ENCODE measurements at places on chromosomes 2 and 18. TPM values are rescaled to one million over a fixed set of nuclear protein-coding genes. Genes with fewer than 3 reads are reported as not detected.

GRCh38 chr18:64882896-64883295 lies 734.0 kb upstream of the LINC00305 start:
- no peak overlapping the region for H3K27ac ChIP-seq
- H3K27me3 ChIP-seq, result no peaks in the 10 kb centered on the region
- no peaks in the 10 kb centered on the region for H3K4me1 ChIP-seq
- H3K4me3 ChIP-seq, result no peak overlapping the region
- DNase-seq, result no peak

GRCh38 chr2:212194396-212194795 lies 344.2 kb downstream of the ERBB4 start:
- H3K4me1 ChIP-seq, result no peaks in the 10 kb centered on the region
- no peaks in the 10 kb centered on the region for H3K27me3 ChIP-seq
- no peak overlapping the region for H3K4me3 ChIP-seq
- H3K27ac ChIP-seq, result no peak overlapping the region

TPRKB gene
- 21.3 TPM for total RNA-seq

GRCh38 chr2:18046558-18047212 lies 168.2 kb downstream of the KCNS3 start:
- no peaks in the 10 kb centered on the region for H3K36me3 ChIP-seq
- no peak overlapping the region for H3K27ac ChIP-seq
- H3K4me3 ChIP-seq, result no peak overlapping the region
- H3K27me3 ChIP-seq, result no peaks in the 10 kb centered on the region
- DNase-seq, result peak; percentile 87

DNA sequence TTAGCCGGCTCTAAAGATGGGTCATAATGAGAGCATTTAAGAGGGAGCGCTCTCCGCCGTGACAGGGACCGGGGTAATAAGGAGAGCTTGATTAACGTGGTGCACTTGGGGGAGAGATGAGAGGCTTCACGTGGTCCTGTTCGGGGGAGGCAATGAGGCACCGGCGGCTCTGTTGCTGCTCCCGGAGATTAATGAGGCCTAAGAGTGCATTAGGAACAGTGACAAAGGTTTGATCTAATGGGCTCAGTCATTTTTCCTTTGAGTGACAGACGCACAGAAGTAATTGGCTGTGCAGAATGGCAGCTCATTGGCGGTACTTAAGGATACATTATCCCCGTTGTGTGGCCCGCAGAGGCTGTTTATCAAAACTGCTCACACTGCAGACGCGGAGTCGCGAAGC lies 250.7 kb downstream of the GBX2 start:
- no peak for DNase-seq
- H3K36me3 ChIP-seq, result no peaks in the 10 kb centered on the region
- no peaks in the 10 kb centered on the region for H3K4me1 ChIP-seq
- no peak overlapping the region for H3K4me3 ChIP-seq

AQP4 gene
- 0.22 TPM for total RNA-seq
